Right renal pelvis (tissue), 4 donors: ENCODE measurements at places on chromosomes 1 and 21. TPM values are rescaled to one million over a fixed set of nuclear protein-coding genes. Genes with fewer than 3 reads are reported as not detected.

The FBXO42 gene
- 24.8 TPM for polyA plus RNA-seq

The ELAPOR1 gene
- polyA plus RNA-seq, result 2.2 TPM

DNA sequence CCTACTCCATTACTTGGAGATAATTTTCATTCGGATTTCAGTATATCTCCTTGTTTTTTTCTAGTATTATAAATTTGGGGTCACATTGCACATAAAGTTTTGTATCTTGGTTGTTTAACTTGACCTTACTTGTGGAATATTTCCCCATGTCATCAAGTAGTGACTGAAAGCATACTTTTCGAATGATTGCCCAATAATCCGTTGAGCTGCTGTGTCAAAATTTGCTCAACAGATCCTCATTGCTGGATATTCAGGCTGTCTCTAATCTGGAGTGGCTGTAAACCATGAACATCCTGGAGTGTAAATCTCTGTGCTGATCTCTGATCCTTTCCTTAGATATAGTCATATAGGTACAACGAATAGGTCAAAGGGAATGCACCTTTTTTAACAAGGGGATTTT is 4.9 kb downstream of the NIPAL3 start:
- no peak for DNase-seq

- DNase-seq, result no peak
Observed at GRCh38 chr1:115065021-115065420, 24.3 kb downstream of the TSPAN2 start.
